T-helper 17 cell (primary cell): ENCODE measurements at places on chromosomes 3 and 15. TPM values are rescaled to one million over a fixed set of nuclear protein-coding genes. Genes with fewer than 3 reads are reported as not detected.
A peak's percentile ranks its signal among the peaks of the same experiment; 100 is the strongest.

GRCh38 chr3:128323206-128324081, 143.2 kb downstream of the DNAJB8 start:
- no peak overlapping the region for H3K4me3 ChIP-seq
- no peak for DNase-seq
- no peak overlapping the region for H3K27ac ChIP-seq
- no peaks in the 10 kb centered on the region for H3K27me3 ChIP-seq

DNA sequence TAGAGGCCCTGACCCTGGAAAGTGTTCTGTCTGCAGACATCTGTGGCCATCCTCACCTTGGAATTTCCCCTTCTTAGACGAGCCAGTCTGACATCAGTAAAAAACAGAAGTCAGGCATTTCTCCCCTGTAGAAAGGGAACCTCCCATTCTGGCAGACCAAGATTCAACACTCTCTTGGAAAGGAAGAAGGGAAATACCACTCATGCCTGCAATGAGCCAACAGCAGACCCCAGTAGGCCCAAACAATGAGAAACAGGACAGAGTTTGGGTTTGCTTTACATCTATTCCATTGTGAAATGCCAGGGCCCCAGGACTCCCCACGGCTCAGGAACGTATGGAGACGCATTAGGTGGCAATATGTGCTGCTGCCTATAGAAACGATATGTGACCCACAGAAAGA, 264.0 kb upstream of the NSMCE3 start:
- H3K36me3 ChIP-seq: no peaks in the 10 kb centered on the region
- no peak overlapping the region for H3K4me3 ChIP-seq
- no peak for DNase-seq
- H3K27me3 ChIP-seq: no peaks in the 10 kb centered on the region

DNA sequence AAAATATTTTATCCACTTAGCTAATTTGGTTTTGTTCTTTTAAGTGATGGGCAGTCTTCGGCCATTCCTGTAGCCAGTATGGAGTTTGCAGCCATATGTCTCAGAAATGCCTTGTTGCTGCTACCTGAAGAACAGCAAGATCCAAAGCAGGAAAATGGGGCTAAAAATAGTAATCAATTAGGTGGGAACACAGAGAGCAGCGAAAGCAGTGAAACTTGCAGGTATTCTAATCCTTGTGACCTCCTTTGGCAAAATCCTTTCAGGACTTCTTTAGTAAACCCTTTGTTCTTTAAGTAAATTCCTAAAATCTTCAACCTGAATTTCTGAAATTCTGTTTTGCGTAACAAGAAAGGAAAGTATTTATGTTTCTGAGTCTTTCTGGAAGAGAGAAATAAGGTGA, 49.8 kb downstream of the CNOT10 start:
- peaks cover 2% of the 10 kb centered on the region for H3K4me1 ChIP-seq
- no peaks in the 10 kb centered on the region for H3K36me3 ChIP-seq
- no peak for DNase-seq

GRCh38 chr3:58722561-58722960, 56.0 kb upstream of the FAM3D start:
- DNase-seq: no peak
- no peaks in the 10 kb centered on the region for H3K27me3 ChIP-seq
- H3K27ac ChIP-seq: no peak overlapping the region
- H3K36me3 ChIP-seq: no peaks in the 10 kb centered on the region

DNA sequence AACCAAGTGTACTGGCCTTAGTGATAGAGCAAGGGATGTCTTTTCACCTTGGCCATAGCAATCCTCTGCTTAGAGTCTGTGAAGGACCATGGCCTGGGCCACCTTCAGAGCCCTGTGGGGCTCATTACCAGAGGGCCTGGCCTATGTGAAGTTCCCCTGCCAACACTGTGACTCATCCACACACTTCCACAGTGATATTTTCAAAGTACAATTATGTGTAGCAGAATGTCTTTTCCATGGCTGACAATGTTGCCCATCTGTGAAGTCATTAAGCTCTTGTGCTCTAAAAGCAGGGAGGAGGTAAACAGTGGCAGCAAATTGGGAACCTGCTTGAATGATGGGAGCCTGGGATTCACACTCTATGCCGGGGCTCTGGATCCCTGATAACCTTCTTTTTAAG, 12.2 kb upstream of the CACNA1D start:
- H3K36me3 ChIP-seq: peaks cover 2% of the 10 kb centered on the region
- no peak overlapping the region for H3K27ac ChIP-seq
- no peak for DNase-seq
- peaks cover 2% of the 10 kb centered on the region for H3K4me1 ChIP-seq
- H3K4me3 ChIP-seq: no peak overlapping the region

- H3K27me3 ChIP-seq: peaks cover 35% of the 10 kb centered on the region
- no peak for DNase-seq
- no peak overlapping the region for H3K27ac ChIP-seq
- peaks cover 5% of the 10 kb centered on the region for H3K36me3 ChIP-seq
- no peaks in the 10 kb centered on the region for H3K4me1 ChIP-seq
- no peak overlapping the region for H3K4me3 ChIP-seq
Observed at GRCh38 chr15:32730677-32731654, 13.2 kb downstream of the GREM1 start.

- H3K27ac ChIP-seq: no peak overlapping the region
- no peak overlapping the region for H3K4me3 ChIP-seq
- peaks cover 13% of the 10 kb centered on the region for H3K4me1 ChIP-seq
- no peak for DNase-seq
Observed at GRCh38 chr3:184357248-184358123, 3.9 kb downstream of the CLCN2 start.

GRCh38 chr3:157175691-157176507, 16.0 kb upstream of the CCNL1 start:
- H3K27ac ChIP-seq: peak overlapping the region; percentile 99
- peaks cover 2% of the 10 kb centered on the region for H3K36me3 ChIP-seq

BOC gene
- total RNA-seq: not detected

CFAP100 gene
- not detected for total RNA-seq

SIDT1 gene
- total RNA-seq: 62.5 TPM

APOD gene
- not detected for total RNA-seq
